ENCODE measurements at places on chromosomes 5 and 9.

GRCh38 chr5:35061211-35061770 lies 13.5 kb upstream of the AGXT2 start:
- DNase-seq: no peak

GRCh38 chr9:99197124-99197630 lies 24.6 kb downstream of the ALG2 start:
- no peak for DNase-seq

GRCh38 chr5:11792621-11793020 lies 111.6 kb downstream of the CTNND2 start:
- no peak for DNase-seq

DNA sequence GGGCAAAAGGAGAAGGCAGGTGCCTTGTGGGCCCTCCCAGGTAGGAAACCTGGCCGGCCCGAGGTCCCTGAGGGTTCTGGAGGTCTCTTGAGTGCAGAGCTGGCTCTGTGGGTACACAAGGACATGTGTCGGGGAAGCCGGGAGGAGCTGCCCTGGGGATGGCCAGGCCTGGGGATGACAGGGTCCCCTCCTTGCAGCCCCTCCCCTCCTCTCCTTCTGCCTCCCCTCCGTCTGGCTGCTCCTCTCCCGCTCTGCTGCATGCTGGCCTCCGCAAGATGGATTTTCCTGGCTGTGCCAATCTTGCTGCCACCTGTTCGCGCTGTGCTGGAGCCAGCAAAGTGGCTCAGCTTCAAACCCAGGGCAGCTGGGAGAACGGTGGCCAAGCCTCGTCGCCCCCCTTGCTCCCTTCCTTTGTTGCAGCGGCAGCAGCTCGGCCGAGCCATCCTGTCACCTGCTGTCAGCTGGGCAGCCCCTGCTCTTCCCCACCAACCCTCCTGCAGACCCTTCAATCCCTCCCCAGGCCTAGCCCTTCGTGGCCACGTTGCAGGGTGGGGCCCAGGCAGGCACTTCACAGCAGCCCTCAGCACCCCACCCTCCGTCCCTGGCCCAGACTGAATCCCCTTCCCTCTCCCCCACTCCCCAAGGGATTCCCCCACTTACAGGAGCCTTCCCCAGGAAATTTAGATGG lies 17.6 kb upstream of the UNC5A start:
- no peak for DNase-seq

GRCh38 chr9:136024696-136025316 lies 63.6 kb upstream of the UBAC1 start:
- no peak for DNase-seq

DNA sequence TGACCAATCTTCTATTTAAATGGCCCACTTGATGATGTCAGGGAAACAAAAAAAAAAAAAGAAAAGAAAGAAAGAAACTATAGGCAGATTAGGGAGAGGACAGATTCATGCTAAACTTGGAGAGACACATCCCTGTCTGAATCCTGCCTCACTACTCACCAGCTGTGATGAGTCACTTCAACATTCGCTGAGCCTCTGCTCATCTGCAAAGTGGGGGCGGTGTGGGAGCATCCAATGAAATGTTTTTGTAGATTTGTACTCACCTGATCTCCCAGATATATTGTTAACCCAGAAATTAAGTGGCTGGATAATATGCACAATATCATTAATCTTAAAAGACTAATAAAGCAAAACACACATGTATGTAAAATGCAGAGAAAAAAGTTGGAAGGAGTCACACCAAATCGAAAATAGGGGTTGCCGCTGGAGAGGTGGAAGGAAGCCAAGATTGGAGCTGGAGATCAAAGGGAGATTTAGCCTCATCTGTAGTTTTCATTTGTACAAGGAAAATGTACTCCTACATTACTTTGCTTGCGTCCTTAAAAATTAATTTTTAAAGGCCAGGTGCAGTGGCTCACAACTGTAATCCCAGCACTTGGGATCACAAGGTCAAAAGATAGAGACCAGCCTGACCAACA lies 17.0 kb upstream of the ERGIC1 start:
- DNase-seq: no peak

DNA sequence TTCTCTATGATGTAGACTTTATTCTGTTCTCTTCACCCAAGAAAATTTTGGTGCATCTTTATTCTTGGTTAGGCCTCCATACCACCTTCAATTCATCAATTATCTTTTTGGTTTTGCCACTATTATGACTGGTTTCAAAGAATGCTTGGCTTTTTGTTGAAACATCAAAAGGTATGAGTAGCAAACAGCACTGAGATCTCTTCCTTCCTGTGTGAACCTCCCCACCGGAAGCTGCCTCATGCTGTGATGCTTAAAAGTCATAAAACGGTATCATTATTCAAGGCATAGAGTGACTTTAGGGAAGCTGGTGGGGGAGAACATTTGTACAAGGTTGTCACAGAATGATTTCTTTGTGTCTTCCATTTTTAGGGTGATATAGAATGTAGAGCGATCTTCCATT lies 70.6 kb downstream of the IQGAP2 start:
- DNase-seq: peak; percentile 46

GRCh38 chr5:72015103-72015548 lies 92.1 kb upstream of the MAP1B start:
- DNase-seq: no peak

DNA sequence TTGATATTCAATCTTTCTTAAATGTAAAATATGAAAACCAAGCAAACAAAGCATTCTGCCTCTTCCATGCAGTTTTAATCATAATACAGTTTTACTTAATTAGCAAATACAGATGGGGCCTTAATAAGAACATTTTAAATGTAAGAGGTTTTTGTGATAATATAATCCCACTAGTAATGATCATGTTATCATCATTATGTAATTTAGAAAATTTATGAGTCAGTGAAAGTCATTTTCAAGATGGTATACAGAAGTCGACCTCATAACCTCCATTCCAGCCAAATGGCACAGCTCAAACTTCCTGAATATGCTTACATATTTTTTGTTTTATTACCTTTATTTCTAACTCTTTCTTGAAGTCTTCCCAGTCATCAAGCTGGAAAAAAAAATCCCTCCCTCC lies 102.2 kb upstream of the GNA14 start:
- no peak for DNase-seq

DNA sequence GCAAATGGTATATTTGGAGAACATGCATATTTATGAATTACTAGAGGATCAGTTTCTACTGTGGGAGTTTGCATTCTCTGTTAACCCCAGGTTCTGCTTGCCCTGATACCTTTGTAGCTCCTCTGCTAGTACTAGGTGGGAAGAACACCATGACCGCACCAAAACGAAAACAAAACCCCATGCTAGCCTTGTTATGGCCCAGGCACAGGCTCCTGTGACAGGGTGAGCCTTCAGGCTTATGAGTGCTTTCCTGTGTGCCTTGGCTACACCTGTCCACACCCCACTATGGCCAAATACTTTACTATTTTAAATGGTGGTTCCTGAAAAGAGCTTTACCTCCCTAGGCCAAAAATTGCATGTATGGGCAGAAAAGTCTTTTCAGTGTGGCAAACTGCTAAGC lies 94.8 kb downstream of the PPIC start:
- DNase-seq: no peak

DNA sequence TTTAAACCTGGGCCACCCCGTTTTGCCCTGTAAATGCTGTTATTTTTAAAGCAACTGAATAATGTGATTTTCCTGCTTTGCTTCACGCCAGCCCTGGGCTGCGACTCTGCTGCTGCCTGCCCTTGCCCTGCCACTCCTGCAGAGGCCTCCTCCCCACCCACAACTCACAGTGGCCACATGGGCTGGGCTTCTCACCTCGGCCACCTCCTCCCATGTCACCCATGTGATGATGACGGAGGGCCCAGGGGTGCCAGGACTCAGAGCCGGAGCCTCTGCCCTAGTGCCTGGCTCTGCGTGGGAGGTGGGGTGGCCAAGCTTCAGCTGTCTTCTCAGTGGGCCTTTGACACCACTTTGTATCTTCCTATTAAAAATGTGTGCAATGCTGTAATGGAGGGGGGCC lies 48.1 kb upstream of the NKD2 start:
- no peak for DNase-seq

DNA sequence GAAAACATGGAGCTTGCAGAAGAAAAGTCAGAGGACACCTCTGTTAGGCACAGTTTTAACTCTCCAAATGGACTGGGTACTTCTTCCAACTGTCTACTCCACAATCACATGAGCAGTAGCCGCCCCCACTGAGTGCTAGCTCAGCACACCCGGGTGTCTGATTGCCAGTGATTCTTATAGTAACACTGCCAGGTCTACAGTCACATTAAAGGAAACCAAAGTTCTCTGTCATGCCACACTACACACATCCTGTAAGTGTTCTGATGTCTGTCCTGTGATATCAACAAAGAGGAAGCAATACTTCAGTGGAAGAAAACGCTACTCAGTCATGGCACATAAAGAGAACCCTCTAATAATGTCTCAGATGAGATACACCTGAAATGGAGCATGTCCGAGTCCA lies at the start of gene HAVCR2:
HAVCR2 (minus strand) TSS at position 69 of the 400 bp plus-strand sequence; CDS start at position 8, 61 bp downstream.
- DNase-seq: peak; percentile 2

GRCh38 chr5:173463207-173463606 lies 135.0 kb upstream of the STC2 start:
- DNase-seq: no peak

- no peak for DNase-seq
Observed at GRCh38 chr5:107669096-107670031, 1.4 kb downstream of the EFNA5 start.

- DNase-seq: no peak
Observed at GRCh38 chr5:34062419-34062818, 19.4 kb upstream of the C1QTNF3 start.

GRCh38 chr5:40831346-40832210 lies 3.4 kb downstream of the RPL37 start:
- no peak for DNase-seq

- DNase-seq: no peak
Observed at GRCh38 chr9:126536131-126536530, 77.6 kb upstream of the LMX1B start.

GRCh38 chr9:79264041-79264440 lies 307.7 kb upstream of the TLE4 start:
- no peak for DNase-seq

GRCh38 chr9:107592424-107592823 lies 102.9 kb upstream of the KLF4 start:
- DNase-seq: no peak

GRCh38 chr9:99336531-99336930 lies 114.4 kb downstream of the SEC61B start:
- DNase-seq: no peak

GRCh38 chr9:85884256-85884655 lies 56.7 kb upstream of the NAA35 start:
- no peak for DNase-seq

GRCh38 chr5:95130941-95131340 lies 154.0 kb downstream of the MCTP1 start:
- DNase-seq: no peak

DNA sequence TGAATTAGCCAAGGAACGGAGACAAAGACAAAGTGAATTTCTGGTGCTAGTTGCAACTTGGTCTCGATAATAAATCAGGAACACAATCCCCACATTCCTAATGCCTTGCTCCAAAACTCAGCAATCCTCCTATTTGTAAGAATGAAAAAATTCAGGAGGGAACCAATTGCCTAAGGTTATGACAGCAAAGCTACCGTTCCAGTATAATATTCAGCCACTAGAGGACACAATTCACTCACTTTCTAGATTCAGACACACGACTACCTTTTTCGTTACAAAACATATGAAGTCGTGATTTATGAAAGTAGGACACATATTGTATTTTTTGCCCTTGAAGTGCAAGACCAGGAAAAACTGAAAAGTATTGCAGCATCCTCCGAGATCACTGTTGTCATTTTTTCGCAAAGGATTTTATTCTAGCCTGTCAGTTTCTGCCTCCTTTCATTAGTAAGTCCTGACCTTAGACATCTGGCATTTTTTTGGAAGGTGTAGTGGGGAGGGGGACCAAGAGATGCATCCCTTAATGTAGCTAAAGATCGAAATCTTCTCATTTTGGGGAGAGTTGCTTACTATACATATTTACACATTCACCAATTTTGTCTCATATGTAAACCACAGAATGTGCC lies 133.1 kb downstream of the DOCK8 start:
- DNase-seq: no peak

DNA sequence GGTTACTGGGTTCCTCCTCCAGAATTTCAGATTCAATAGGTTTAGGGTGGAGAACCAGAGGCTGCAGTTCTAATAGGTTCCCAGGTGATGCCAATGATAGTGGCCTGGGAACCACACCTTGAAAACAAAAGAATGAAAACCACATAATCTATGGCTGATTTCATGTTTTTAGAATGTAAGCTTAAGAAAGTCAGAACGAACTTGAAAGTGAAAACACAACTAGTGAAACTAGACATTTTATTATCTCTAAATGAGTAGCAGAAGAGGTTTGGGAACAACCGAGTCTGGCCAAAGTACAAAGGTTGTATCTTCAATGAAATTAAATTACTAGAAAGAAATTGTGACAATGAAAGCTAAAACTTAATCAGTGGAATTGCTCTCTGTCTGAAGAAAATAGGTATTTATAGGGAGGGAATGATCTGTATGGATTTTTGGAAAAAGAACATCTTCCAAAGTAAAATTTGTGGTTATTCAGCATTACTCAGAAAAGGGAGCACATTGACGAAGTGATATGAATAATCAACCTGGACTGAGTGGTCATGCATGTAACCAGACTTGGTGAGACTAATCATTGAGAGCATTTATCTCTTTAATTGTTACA lies 24.9 kb upstream of the CEP120 start:
- no peak for DNase-seq

GRCh38 chr5:119945691-119946090 lies 316.3 kb downstream of the FAM170A start:
- no peak for DNase-seq

DNA sequence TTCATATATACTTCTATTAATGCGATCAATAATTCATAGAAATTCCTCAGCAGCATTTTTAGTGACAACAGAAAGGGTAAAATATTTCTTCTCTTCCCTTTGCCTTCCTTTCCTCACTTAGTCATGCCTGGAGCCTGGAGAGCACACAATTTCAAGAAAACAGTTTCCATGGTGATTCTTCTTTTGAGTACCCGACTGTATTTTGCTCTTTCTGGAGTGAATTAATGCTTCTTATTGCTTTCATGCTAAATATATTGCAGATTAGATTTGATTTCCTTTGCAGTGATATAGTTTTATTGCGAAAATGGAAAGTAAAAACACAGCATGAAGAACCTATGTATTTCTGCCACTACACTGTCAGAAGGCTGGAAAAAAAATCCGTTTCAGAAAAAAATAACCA lies 153.5 kb downstream of the PPP2R2B start:
- no peak for DNase-seq

GRCh38 chr5:14513266-14513665 lies 68.3 kb upstream of the OTULINL start:
- no peak for DNase-seq

- peak; percentile 58 for DNase-seq
Observed at GRCh38 chr5:178120607-178121357, 7.5 kb downstream of the N4BP3 start.

- DNase-seq: no peak
Observed at GRCh38 chr5:32360906-32361305, 48.2 kb upstream of the MTMR12 start.

GRCh38 chr9:124381170-124381945 lies 33.9 kb downstream of the PSMB7 start:
- DNase-seq: no peak

- no peak for DNase-seq
Observed at GRCh38 chr5:72093217-72093616, 14.1 kb upstream of the MAP1B start.
